Astrocyte (in vitro differentiated cells and primary cell): ENCODE measurements at places on chromosomes 2 and 18.

DNA sequence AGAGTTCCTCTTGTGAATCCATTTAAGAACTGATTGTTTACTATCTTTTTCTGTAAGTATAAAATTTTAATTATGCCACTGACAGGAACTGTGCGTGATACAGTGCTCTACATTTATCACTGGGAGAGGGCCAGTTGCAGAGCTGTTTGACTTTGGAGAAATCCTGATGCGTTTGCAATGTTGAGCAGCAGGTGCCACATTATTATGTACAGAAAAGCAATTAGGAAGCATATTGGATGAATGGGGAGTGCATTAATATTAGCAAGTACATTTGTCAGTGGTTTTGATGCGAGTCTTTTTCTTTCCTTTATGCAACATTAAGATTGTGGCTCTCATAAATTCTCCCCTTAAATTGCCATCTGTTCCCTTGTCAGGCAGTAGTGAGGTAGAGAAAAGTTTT is 302.3 kb upstream of the FANCL start:
- DNase-seq: no peak

GRCh38 chr18:62128157-62128556 is 58.7 kb downstream of the PIGN start:
- DNase-seq: peak; percentile 49

DNA sequence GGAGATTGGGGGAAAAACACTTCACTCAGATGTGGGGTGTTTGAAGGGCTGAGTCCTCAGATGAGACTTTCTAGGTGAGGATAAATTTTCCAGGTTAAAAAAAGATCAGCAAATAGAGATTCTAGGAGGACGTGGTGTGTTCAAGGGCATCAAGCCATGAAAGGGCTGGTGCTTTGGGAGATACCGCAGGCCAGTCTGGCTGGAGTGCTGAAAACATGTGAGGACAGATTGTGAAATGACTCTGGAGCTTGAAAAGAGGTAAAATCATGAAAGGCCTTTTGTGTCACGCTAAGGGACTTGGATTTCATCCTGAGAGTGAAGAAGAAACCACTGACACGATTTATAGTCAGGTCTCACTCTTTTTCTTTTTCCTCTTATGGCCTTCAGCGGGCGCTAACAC is 320.5 kb downstream of the DPP10 start:
- DNase-seq: no peak

DNA sequence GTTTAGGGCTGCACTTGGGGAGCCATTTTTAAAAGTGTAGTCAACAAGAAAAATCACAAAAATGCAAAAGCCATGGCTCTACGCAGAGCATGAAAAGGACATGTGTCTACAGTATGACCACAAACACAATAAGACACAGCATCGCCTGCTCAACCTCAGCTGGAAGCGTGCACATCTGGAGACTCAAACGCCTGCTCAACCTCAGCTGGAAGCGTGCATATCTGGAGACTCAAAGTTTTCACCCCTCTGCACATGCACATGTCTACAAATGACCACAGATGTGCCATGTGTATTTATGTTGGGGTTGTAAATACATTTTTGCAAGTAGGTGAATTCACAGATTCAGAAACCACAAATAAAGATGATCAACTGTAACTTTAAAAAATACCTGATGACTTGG is 196.9 kb downstream of the DOK6 start:
- DNase-seq: no peak

- DNase-seq: no peak
Measured at GRCh38 chr18:78115896-78116561, 863.6 kb upstream of the SALL3 start.

GRCh38 chr2:62627667-62628066 is 77.8 kb upstream of the EHBP1 start:
- no peak for DNase-seq

- DNase-seq: peak; percentile 52
Measured at GRCh38 chr2:75525434-75526310, 35.1 kb downstream of the EVA1A start.

- no peak for DNase-seq
Measured at GRCh38 chr2:231384109-231384435, 11.4 kb upstream of the B3GNT7 start.

GRCh38 chr2:160516547-160517365 is 23.1 kb upstream of the RBMS1 start:
- DNase-seq: peak; percentile 79

- DNase-seq: no peak
Measured at GRCh38 chr2:146931109-146931508, 913.7 kb upstream of the ACVR2A start.

DNA sequence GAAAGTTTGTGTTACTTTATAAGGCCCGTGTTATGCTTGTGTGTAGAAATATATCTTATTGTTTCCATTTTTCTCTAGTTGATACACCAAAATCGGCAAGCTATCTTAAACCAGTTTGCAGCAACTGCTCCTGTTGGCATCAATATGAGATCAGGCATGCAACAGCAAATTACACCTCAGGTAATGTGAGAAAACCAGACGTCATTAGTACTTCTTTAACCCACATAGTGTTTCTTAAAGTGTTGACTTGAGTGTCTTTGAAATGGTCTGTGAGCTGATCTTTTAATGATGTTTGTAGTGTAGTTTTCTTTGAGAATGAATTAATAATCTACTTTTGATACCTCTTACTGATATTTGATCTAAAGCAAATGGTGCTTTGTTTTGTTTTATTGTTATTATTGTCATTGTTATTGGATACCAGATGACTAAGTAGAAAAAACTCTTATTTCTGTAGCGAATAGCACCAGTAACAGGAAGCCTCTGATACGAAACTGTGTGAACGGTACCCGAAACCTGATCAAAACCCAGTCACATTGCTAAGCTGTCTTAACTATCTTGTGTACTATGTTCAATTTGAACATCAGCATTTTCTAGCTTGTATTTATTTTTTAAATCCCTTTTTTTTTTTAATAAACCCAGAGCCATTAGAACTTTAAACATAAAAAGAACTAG is 53.7 kb downstream of the PTRHD1 start:
- DNase-seq: no peak

DNA sequence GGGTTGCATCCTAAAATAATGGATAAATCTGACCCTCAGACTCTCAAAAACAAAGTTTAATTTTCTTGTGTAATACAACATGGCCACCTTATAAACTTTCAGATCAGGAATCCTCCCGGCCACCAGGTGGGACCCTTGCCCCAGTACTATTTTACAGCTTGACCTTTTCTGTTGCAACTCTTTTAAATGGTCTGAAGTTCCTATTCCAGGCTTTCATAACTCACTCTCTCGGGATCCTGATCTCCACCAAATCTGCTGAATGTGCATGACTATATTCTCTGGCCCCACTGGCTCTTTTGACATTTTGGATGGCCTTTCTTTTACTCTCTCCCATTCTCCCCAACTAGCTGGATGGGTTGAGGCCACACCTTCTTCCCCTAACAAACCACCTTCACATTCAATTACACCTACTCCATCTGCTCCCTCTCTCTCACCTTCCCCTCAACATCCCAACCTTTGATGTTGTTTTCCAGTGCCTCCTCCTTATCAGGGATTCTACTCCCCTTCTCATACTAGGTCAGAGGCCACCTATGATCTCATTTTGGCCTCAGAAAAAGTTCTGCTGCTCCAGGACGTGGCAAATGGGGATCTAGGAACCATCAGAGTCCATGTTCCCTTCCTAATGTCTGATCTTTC is 70.8 kb downstream of the SESTD1 start:
- DNase-seq: no peak
